ENCODE measurements at places on chromosomes 5 and 9. TPM values are rescaled to one million over a fixed set of nuclear protein-coding genes. Genes with fewer than 3 reads are reported as not detected.

BTNL3 gene
- not detected for total RNA-seq

SPINK7 gene
- not detected for total RNA-seq

DNA sequence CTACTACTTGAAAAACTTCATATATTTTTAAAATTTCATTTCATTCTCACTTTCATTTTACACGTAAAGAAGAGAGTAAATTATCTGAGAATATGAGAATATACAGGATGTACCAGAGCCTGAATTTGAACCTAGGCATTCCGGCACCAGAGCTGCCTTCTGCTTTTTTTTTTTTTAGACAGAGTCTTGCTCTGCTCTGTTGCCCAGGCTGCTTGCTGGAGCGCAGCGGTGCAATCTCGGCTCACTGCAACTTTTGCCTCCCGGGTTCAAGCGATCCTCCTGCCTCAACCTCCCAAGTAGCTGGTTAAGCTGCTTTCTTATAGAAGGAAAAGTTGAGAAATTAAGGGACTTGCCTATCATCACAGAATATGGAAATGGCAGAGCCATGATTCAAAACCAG lies 540.1 kb downstream of the EBF1 start:
- no peak for DNase-seq

CDH18 gene
- 1.8 TPM for total RNA-seq

F12 gene
- total RNA-seq = 10.9 TPM

DNA sequence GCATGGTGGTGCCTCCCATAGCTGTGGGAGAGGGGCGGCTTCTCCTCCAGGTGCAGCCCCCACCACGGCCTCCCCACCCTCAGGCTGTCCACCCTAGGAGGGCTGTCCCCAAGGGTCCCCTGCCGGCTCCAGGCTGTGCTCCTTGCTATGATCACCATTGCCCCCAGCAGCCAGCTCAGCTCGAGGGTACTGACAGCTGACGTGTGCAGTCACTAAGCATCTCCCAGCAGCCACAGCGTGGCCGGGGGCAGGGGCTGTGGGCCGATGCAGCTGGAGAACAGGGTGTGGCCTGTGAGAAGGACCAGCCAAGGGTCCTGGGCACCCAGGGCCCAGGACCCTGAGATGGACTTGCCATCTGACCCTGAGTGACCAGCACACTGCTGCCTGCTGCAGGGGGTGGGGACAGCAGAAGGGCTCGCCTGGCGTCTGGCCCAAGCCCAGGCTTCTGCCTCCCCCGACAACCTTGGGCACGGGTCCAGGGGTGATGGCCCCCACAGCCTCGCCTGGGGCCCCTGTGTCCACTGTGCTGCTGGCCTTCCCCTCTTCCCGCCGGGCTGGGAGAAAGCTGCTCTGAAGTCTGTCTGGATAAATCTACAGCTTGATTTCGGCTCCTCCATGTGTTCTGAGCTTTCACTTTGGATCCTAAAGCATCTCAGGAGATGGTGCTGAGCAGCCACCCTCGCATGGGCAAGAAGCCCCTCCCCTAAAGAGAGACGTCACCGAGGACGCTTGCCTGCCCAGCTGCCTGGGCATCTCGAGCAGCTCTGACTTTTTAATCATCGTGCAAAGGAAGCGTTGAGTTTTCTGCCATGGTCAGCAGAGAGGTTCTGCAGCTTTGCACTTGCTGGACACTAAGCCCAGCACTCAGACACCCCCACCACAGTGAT lies 5.5 kb downstream of the KCNT1 start:
- DNase-seq = no peak

GRCh38 chr9:131537946-131538345 lies 6.9 kb upstream of the UCK1 start:
- DNase-seq = no peak

SLCO4C1 gene
- 0.03 TPM for total RNA-seq

PDE8B gene
- total RNA-seq = 1.5 TPM

CENPK gene
- total RNA-seq = 44.0 TPM

GRCh38 chr5:139063664-139064054 lies 134.5 kb downstream of the SIL1 start:
- no peak for DNase-seq

PCDHA12 gene
- 5.6 TPM for total RNA-seq

GRCh38 chr9:131995382-131995781 lies 84.3 kb downstream of the MED27 start:
- no peak for DNase-seq

OTP gene
- not detected for total RNA-seq

DNA sequence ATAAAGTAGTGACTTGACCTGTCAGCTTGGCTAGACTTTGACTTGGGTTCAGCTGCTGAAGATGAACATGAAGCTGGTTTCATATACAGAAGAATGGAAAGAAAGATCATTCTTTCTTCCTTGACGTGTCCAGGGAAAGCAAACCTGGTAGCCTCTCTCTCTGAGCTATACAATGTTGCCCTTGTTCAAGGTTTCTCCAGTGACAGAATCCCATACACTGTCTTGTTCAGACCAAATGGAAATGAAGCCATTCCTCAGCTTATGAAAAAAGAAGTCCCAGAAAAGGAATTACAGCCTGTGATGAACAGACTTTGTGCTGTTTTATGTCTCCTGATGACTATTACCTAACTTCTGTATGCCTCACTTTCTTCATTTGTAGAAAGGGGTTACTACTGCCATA lies 349.8 kb upstream of the KLF4 start:
- DNase-seq = no peak
